Cortex of kidney (tissue), 1 donor: ENCODE measurements at places on chromosomes 3 and 15.

DNA sequence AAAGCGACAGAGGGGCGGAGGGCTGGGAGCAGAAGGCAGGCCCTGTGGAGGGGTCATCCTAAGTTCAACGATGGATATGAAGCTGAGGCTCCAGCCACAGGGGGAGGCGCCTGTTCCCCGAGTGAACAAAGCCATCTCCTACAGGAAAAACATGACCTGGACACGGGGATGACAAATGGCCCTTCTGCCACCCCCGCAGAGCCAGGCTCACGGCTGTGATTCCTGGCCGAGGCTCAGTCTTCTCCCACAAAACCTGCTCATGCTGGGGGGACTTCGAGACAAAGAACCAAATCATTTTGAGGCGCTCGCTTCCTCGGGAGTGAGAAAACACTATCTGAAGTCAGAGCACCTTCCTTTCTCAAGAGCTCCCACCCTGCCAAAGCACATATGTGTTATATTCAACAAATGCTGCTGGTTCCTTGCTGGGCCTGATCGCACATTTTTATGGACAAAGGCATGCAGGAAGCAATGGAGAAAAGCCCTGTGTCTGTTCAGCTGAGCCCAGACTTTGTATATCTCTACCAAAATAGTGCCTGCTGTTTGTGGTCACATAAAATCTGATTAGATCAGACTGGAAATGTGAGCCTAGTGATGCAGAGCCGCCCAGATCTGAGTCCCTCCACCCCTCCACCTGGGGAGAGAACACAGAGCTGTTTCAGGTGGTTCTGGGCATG, 5.6 kb downstream of the RBP1 start:
- DNase-seq = no peak

DNA sequence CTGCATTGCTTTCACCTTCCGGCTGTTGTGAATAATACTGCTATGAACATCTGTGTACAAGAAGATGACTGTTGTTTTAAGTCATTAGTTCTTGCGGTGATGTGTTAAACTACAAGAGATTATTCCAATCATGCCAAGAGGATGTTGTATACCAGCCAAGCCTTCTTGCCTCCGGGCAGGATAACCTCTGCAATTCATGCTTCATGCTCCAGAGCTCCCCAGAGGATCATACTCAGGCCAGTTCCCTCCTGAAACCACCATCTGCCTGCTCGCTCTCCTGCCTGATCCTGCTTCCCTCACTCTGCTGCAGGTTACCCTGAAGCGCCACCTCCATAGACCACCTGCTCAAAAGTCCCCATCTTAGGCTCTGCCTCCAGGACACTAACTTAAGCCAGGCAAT, 187.1 kb upstream of the PROK2 start:
- no peak for DNase-seq

GRCh38 chr3:170360916-170361315, 3.4 kb downstream of the SKIL start:
- no peak for DNase-seq

DNA sequence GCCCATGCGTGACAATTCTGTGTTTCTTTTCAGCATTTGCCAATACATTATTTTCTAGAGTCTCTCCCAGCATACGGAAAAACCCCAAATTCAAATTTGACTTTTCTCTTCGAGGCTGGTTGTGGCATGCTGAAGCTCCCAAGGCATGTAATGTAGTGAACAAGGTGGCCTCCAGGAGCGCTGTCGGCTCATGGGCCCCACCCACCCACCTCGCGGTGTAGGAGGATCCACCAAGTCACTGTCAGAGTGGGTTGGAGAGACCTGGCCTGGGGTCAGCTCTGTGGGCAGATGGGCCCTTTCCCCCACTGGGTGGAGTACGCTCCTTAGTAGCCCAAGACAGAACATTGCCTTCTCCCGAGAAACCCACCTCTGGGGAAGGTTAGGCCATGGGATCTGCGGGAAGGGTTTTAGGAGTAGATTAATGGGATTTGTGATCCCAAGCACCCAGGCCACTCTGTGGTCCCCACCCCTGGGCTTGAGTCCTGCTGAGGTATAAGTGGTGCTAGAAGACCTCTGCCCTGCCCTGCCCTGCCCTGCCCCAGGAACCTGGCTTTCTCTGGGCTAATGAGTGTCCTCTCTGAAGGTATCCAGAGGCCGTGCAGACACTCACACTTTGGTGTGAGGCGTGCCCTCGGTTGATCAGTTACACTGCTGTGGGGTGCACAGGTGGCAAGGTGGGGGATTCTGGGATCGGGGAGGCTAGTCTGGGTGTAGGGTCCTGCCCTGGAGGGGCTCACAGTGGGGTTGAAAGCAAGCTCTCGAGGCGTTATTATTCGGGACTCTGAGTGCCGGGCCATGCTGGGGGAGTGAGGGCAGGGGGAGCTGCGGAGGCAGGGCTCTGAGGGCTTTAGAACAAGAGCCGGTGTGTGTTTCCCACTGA, 97.9 kb downstream of the APBA2 start:
- no peak for DNase-seq

- DNase-seq = no peak
These were observed 71.9 kb downstream of the SYNM start for GRCh38 chr15:99176757-99177156.

DNA sequence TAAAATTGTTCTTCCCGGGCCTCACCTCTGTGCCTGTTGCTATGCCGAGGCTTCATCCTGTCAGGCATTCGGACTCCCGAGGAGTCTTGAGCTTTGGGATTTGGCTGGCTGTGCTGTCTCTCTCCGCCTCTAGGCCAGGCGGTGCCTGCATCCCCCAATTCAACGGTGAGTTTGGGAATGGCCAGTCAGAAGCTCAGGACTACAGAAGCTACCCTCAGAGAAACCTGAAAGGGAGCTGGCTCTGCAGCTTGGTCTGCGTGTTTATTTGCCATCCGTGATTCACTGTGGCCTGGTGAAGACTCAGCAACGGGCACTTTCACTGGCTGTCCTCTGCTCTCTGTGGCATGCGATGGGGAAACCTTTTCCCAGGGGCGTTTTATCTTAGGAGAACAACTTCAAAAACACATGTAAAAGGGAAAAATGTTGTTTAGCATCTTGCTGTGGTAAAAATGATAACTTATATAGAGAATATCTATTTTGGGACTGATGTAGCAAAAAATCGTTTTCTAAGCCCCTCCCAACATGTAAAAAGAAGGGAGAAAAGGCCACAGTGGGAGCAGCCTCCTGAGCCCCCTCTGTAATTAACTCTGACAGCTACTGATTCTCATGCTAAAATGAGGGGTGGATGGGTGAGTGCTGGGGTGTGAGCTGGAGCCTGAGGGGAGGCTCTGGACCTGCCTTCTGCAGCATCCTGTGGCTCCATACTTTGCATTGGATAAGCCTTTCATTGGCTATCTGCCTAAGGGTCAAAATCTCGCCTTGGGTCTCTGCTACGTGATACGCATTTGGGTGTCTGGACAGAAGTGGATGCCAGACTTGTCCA, 103.4 kb upstream of the KLHL25 start:
- DNase-seq = no peak

- no peak for DNase-seq
These were observed 8.0 kb upstream of the SACM1L start for GRCh38 chr3:45681221-45681620.

GRCh38 chr15:79007066-79007465, 62.2 kb upstream of the CTSH start:
- DNase-seq = no peak

DNA sequence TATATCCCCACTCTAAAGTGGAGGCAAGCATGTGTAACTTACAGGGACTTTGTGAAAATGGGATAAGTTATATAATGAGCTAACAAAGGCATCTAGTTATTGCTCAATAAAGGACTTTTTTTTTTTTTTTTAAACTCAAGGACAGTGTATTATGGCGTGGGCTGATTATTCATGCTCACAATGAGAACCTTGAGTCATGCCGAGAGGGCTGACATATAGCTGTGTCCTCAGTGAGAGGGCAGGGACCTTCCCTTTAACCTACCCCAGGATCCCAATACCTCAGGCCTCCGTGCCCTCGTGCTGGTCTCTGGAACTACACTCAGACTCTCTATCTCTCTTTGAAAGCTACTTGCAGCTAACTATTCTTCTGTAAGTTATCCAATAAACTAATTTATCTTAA, 319.9 kb upstream of the ICE2 start:
- DNase-seq = no peak

- DNase-seq = no peak
These were observed 638.3 kb downstream of the NTRK3 start for GRCh38 chr15:87618203-87618725.

- no peak for DNase-seq
These were observed at the start of gene LRRC15 for GRCh38 chr3:194369522-194370279. TSS of gene LRRC15 (minus strand) at chr3:194369743. CDS start at chr3:194361043, 8,700 bp downstream.

GRCh38 chr3:43499256-43499655, 122.6 kb downstream of the ANO10 start:
- no peak for DNase-seq

- no peak for DNase-seq
These were observed 486.0 kb upstream of the ADAMTS9 start for GRCh38 chr3:65173841-65174240.

DNA sequence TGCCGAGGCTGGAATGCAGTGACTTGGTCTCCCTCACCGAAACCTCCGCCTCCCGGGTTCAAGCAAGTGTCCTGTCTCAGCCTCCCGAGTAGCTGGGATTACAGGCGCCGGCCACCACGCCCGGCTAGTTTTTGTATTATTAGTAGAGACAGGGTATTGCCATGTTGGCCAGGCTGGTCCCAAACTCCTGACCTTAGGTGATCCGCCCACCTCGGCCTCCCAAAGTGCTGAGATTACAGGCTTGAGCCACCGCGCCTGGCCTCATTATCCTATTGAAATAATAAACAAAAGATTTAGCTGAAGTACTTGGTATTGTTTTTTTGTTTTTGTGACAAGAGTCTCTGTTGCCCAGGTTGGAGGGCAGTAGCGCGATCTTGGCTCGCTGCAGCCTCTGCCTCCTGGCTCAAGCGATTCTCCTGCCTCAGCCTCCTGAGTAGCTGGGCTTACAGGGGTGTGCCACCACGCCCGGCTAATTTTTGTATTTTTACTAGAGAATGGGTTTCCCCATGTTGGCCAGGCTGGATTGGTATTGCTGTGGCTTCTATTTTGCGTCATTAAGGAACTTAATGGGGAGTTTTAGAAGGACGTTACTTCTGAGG, 1.5 kb downstream of the RPL35A start:
- no peak for DNase-seq
